RPMI8226 (cell line): ENCODE measurements at places on chromosomes 1 and 21.

DNA sequence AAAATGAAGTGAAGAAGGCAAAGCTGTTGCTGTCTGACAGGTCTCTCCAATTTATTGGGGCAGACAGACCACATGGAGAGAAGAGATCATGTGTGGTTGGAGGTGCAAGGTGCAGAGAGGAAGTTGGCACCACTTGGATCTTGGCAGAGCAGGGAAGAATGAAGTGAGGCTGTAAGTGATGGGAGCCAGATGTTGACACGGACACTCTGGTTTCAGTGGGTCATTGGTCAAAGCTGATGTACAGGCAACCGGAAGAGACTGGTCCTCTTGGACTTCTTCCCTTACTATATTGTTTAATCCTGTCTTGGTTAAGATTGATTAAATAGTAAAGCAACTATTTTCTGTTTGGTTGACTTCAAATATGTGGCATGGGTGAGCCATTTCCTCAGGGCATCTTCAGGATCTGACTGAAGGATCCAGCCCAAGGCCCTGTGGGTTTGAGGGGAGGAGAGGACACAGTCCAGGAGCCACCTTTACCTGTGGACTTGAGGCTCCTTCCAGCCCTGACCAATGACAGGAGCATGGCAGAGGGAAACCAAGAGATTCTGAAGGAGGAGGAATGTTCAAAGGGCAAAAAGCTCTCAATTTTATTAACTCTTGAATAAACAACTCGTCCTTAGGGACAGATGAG is 49.4 kb downstream of the NENF start:
- DNase-seq, result no peak

- no peak for DNase-seq
Measured at GRCh38 chr1:198497326-198498102, 43.0 kb downstream of the ATP6V1G3 start.

DNA sequence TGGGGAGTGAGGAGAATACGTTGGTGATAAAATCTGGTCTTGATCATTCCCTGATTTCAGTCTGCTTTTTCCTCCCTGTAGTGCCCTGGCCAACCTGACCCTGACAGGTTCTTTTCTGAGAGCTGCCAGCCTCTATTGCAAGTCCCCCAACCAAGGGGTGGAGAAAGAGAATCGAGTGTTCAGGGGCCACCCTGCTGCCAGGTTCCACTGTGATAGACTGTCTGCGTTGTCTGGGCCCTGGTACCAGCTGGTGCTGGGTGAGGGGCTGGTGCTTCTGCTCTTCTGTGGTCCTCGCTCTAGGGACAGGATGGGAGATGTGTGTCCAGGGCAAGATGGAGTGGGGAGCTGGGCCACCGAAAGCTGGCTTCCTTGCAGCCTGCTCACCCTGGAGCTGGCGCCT is 214.6 kb downstream of the CAMTA1 start:
- DNase-seq, result no peak

GRCh38 chr1:11478571-11479374 is at the start of gene DISP3:
Gene DISP3 (plus strand): TSS chr1:11479155. CDS start chr1:11500993, 21,838 bp downstream.
- peak; percentile 94 for DNase-seq

DNA sequence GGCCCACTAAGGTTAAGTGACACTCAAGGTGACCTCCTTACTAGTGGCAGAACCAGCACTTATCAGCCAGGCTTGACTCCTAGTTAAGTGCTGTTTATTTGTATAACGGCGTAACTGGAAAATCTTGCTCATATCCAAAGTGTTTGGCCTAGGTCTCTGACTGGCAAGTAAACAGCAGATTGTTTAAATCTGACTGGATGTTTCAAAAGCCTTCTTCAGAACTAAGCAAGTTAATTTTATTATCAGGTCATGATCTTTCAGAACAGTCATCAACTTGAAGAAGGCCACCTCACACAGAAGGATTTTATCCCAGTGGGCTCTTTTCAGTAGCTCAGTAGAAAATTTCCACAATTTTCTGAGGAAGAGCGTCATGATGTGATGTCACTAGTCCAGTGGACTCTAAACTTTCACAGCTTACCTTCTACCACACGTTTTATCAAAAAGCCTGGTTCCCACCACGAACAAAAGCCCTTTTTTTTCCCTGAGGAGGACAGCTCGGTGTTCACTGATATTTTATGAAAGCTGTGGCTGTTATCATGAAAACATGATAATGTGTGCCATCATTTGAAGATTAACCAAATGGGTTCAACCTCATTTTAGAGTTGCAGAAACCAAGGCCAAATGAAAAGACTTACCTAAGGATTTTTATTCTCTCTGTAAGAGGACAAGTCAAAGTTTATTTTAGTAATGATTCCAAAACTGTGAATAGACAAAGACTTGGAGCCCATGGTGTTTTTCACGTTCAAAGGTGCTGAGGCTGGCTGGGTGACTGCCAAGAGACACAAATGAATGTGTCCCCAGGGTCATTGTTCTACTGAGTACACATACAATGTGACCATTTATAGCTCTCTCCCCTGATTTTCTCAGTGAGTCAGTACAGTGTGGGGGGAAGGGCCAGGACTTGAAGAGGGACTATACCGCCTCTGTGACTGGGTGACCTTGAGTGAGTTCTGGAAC is 9.1 kb downstream of the SGIP1 start:
- peak; percentile 59 for DNase-seq

DNA sequence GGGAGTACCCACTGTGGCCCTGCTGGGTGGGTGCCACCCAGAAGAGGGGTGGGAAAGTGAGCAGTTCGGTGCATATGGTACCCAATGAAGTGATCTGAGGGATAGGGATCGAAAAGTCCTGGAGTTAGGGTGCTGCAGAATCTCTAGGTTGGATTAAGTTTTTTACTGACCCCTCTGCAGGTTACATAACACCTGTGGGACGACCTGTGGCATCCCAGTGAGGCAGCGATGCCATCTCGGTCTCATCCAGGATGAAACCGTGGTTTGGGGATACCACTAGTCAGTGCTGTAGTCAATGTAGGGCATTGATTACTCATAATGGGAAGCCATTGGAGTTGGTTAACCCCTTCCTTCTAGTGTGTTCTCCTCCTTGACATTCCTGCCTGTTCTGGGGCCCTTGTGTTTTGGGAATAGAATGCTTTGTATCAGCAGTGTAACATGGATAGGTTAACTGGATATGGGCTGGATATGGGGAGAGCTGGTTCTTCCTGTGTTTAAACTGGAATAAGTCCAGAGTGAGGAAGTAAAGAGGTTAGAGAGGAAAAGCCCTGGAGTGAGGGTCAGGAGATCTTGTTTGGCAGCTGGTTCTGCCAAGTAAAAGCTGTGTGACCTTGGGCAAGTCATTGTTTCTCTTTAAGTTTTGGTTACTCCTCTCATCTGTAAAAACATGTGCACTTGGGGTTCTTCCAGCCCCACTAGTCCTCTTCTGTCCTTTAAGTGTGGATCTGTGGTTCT is 42.8 kb upstream of the ATF3 start:
- DNase-seq, result no peak
